Smooth muscle cell of the coronary artery (primary cell): ENCODE measurements at places on chromosomes 2 and 18. TPM values are rescaled to one million over a fixed set of nuclear protein-coding genes. Genes with fewer than 3 reads are reported as not detected.

Gene NCKAP5
- total RNA-seq, result 1.4 and 1.7 TPM in 2 replicates

Gene GAL3ST2
- 0.23 TPM in 1 of 2 replicates, not detected in the other for total RNA-seq

Gene REG1B
- total RNA-seq, result not detected in 2 replicates

Gene SPHKAP
- total RNA-seq, result not detected in 2 replicates

Gene NETO1
- not detected in 2 replicates for total RNA-seq

Gene SIX2
- 0.38 and 0.47 TPM in 2 replicates for total RNA-seq

Gene RND3
- total RNA-seq, result 287 and 474 TPM in 2 replicates

Gene FKBP1B
- 5.5 and 21.6 TPM in 2 replicates for total RNA-seq

Gene EPHA4
- total RNA-seq, result 1.4 and 7.1 TPM in 2 replicates
